ENCODE measurements at places on chromosomes 16 and 17.

GRCh38 chr16:69930117-69930776 is 20.9 kb upstream of the CLEC18A start:
- DNase-seq, result no peak

DNA sequence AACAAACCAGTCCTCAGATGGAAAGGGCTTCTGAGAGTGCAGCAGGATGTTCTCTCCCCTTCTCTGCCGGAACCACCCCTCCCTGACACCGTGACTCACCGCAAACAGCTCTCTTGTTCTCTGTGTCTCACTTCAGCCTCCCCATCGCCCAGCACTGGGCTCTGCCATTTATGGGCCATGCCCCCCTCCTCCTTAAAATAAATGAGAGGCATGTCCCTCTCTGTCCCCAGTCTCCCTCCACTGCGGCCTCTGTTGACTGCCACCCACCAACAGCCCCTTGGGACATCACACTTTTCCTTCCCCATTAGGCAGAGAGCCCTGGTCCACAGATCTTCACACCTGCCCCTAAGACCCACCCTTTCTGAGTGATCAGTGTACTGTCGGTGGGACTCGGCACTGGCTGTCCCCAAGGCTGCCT is 6.3 kb downstream of the CCDC102A start:
- DNase-seq, result no peak

DNA sequence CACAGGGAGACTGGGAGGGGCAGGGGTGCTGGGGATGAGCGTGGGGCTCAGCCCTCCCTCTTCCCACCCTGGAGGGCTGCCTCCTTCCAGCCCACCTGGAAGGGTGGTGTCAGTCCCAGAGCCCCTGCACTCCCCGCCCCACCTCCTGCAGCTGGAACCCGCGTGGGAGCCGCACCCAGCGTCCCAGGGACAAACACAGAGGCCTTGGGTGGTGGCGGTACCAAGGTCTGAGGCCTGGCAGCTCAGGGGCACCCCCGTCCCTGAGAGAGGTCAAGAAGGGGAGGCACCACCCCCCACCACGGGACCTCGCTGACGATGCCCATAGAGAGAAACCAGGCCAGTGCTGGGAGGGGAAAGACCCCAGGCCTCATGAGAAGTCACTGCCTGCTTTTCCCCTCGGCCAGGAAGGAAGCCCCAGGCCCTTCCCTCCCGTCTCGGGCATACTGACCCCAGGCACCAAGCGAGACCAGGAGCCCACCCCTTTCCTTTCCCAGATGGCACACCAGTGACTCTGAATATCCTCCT is 4.1 kb downstream of the HS3ST6 start:
- no peak for DNase-seq

DNA sequence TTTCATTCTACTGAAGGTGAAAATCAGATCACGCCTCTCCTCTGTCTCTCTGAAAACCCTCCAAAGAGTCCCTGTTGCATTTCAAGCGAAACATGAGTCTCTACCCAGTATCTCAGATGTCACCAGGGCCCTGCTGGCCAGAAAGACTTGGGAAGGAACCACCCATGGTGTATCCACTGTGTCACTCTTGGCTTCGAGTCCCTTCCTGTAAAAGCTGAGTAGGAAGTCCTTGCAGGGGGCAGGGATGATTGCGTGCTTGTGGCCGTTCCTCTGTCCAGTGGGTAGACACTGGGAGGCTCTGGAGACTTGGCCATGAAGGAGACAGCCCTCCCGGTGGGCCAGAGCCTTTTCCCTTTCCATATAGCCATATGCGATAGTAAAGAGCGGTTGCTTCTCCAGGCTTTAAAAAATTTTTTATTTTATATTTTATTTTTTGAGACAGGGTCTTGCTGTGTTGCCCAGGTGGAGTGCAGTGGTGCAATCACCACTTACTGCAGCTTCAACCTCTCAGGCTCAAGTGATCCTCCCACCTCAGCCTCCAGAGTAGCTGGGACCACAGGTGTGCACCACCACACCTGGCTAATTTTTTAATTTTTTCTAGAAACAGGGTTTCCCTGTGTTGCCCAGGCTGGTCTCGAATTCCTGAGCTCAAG is 19.0 kb upstream of the RMI2 start:
- DNase-seq, result no peak

GRCh38 chr16:84082110-84082509 is 34.6 kb downstream of the MBTPS1 start:
- DNase-seq, result no peak

DNA sequence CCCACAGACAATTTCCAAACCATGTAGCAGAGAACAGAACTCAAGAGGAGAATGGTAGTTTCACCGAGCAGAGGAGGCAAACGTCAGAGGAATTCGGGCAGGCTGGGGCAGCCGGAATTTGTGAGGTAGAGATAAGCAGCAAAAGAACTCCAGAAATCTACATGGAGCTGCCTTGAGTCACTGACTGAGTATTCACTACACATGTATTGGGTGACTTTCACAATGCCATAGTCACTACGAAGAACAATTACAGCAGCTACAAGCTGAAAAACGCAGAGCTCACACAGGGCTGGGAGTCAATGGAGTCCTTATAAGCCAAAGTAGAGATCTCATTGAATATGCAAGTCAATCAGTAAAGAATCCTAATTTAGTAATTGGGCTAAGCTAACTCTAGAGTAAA is 13.4 kb downstream of the CMC2 start:
- no peak for DNase-seq

DNA sequence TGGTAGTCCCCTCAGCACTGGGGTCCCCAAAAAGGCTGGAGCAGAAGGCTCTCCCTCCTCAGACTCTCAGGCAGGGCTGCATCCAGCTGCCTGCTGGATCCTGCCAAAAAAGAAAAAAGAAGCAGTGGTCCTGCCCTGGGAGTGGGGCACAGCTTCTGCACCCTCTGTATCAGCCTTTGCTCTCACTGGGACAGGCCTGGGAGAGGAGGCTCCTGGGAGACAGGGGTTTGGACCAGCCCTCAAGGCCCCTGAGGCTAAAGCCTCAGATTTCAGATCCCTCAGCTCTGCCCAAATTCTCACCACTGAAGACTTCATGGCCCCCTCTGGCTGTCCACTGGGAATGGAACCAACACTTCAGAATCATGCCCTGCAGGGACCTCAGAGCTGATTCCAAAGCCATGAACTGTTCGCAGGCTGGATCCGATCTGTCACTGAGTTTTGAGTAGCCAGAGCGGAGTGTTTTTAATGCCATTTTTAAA is 96.9 kb downstream of the C16orf78 start:
- no peak for DNase-seq

- no peak for DNase-seq
These were observed 45.2 kb upstream of the PVALEF start for GRCh38 chr17:81120149-81120484.

- no peak for DNase-seq
These were observed 208.2 kb upstream of the MYOCD start for GRCh38 chr17:12457493-12457892.

- no peak for DNase-seq
These were observed 51.7 kb upstream of the ALDH3A1 start for GRCh38 chr17:19799796-19800195.

- DNase-seq, result no peak
These were observed 191.0 kb downstream of the TANC2 start for GRCh38 chr17:63156986-63157385.
